ENCODE measurements at places on chromosomes 3 and 15. TPM values are rescaled to one million over a fixed set of nuclear protein-coding genes. Genes with fewer than 3 reads are reported as not detected.
A peak's percentile ranks its signal among the peaks of the same experiment; 100 is the strongest.

- DNase-seq = no peak
Measured at GRCh38 chr3:117350371-117350770, 640.8 kb downstream of the TUSC7 start.

- no peak for DNase-seq
Measured at GRCh38 chr3:126349071-126349470, 8.1 kb downstream of the KLF15 start.

- DNase-seq = peak; percentile 28
Measured at GRCh38 chr15:42490291-42490670, 660 bp downstream of the ZNF106 start.

- no peak for DNase-seq
Measured at GRCh38 chr15:29972051-29972450, 110.7 kb upstream of the GOLGA8J start.

GRCh38 chr3:29940759-29941323, 660.0 kb downstream of the RBMS3 start:
- no peak for DNase-seq

DNA sequence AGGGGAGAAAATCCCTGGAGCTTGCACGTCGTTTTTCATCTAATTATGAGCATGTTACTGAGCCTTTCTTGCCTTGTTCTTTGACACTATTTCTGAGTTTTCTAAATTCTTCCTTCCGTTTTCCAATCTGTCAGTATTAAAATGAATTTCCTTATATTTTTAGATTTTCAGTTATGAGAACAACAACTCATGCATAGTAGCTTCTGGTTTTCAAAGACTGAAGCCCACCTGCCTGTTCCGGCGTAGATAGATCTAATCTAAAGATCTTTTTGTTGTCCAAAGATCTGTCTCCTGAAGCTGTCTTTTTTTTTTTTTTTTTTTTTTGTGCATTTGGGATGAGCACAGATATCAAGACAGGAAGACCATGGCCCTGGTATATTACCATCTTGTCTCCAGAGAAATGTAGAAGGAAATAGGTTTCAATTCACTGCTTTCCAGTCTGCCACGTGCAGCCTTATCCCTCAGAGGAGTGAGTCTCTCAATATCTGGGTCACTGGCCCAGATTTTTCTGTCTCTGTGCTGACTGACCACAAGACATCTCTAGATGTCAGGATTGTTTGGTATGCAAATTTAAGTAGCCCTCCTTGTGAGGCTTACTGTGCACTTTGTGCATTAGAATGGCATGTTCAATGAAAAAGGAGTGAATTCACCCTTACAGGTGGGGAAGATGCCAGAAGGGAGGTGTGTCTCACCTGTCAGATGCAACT, 222.3 kb upstream of the TMC3 start:
- no peak for DNase-seq

GRCh38 chr15:79339588-79340314, 28.8 kb downstream of the TMED3 start:
- DNase-seq = peak; percentile 14

- no peak for DNase-seq
Measured at GRCh38 chr3:148344521-148344920, 353.2 kb upstream of the AGTR1 start.

DNA sequence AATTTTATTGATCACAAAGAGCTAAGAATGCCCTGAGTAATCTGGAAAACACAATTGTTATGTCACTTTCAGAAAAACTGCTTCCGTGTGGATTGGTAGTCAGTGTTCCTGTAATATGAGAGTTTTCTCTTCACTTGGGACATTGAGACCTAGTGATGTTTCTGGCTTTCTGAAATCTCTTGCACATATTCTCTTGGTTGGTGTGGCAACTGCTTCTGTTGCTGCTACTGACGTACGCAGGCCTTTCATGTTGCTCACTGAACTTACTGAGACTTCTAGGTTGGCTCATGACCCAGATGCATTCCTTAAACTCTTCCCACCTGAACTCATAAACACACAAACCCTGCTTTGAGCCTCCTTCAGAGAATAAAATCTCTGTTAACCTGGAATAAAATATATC, 175.0 kb upstream of the PFN2 start:
- DNase-seq = no peak

DNA sequence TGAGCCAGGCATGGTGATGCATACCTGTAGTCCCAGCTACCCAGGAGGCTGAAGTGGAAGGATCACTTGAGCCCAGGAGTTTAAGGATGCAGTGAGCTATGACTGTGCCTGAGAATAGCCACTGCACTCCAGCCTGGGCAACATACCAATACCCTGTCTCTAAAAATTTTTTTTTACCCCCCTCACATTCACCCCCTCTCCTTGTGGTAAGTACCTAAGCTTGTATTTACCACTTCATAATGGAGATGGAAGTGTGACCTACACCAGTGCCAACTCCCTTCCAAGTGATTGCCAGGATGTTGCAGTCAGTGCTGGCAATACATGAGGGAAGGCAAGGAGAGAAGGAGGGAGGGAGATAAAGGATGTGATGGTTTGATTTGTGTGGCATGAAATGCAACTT, 84.2 kb downstream of the LRRC28 start:
- no peak for DNase-seq

GRCh38 chr3:126847061-126847460, 135.9 kb upstream of the PLXNA1 start:
- no peak for DNase-seq

DNA sequence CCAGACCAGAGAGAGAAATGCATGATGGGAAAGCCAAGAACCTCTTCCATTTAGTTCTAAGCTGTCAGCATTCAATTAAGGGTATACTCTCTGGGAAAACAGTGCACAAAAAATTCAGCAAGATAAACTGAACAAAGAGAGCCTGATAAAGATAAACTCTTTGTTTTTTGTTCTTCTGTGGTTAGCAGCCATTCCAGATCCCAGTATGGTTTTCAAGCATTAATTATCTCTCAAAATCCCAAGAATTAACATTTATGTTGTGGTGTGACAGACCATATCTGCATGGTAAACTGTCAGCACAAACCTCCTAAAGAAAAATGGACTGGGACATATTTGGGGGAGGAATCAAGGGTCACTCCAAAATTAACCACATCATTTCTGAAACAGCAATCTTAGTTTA, 124.0 kb upstream of the LRRN1 start:
- no peak for DNase-seq

DNA sequence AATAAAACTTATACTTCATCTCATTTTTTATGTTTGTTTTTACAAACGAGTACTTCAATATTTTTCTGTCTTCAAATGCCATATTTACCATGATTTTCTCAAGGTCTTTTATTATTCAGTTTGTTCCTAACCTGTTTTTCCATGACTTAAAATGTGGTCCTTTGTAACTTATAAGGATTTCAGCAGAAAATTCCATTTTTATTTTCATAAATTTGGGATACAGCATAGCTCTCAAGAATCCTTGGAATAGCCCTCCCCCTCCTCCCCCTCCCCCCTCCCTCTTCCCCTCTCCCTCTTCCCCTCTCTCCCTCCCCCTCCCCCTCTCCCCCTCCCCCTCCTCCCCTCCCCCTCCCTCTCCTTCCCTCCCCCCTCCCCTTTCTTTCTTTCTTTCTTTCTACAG, 14.9 kb upstream of the STX19 start:
- DNase-seq = no peak

DNA sequence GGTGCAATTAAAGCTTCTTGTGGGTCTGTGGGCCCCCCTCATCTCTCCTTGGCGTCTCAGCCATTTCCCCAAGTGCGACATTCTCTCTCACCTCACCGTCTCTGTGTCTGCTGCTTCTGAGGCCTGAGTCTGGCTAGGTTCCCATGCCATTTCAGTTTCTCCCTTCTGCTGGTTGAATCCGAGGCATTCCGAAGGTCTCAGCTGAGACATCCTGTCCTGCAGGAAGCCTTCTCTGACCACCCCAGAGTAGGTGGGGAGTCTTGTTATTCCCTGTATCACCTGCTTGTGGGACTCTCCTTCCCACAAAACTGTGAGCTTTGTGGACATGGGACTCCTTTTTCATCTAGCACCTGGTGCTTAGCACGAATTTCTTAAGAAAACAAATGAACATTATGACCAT, 78.3 kb downstream of the ASB7 start:
- no peak for DNase-seq

DNA sequence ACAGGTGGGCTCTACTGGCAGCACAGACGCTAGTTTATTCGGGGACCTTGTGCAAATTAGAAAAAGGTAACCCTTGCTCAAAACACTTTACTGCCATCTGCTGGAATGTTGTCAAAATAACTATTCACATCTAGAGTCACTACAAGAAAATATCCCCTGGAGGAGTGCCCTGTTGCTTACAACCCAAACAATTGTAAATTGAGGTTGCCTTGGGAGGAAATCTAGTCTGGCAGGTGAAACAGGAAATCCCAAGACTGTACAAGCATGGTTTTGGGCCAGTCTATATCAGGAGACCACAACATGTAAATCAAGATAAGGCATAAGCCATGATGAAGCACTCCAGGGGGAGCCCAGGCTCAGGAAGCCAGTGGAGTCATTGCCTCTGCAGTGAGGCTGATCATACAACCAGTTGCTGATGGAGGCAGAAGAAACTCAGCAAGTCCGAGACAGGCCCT, 136.8 kb upstream of the ACP3 start:
- peak; percentile 17 for DNase-seq

- DNase-seq = no peak
Measured at GRCh38 chr15:85920956-85921355, 126.2 kb upstream of the KLHL25 start.

DNA sequence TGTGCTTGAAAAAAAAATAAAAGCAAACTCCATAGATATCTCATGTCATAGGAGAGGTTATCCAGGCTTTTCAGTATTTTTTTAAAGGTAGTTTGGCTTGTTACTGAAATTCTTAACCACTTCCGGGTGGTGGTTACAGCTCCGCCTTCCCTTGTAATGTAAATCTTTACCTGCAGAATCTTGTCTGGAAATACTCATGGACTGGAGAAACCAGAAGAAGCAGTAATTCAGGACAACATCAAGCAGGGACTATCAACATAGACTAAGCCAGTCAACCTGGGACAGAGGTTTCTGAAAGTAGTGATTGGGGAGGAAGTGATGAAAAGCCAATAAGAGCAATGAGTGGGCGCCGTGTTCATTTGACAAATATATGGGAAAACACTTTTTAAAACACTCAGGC, 78.9 kb upstream of the SKOR1 start:
- no peak for DNase-seq

DNA sequence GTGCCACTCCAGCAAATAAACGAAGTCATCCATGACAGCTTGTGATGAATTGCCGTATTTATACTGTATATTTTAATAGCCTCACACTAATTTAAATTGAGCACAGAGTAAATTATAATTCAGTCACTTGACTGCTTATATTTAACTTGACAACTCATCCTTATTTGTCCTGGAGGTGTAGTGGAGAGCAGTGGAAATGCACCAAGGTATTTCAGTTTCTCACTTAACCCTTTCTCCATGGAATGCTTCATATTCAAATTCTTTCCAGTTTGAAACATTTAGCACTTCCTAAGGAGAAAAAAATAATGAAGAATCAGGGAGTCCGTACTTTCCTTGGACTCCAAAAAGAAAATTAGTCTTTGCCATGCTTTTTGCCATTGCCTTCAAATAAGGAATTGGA, 99.0 kb downstream of the MAP2K5 start:
- DNase-seq = no peak

ISL2 gene
- not detected for polyA plus RNA-seq

MTHFS gene
- not detected for polyA plus RNA-seq

STX19 gene
- polyA plus RNA-seq = 0.37 TPM

SLC9C1 gene
- 1.3 TPM for polyA plus RNA-seq

SCAMP2 gene
- 63.1 TPM for polyA plus RNA-seq

THPO gene
- polyA plus RNA-seq = 1.8 TPM

All from muscle of arm (tissue), 14 donors.